CD4-positive, alpha-beta T cell treated with Interleukin-17A for 1 hour (primary cell): ENCODE measurements at places on chromosomes 12 and 14.

GRCh38 chr14:44785096-44785495, 176.7 kb downstream of the KLHL28 start:
- DNase-seq = no peak

DNA sequence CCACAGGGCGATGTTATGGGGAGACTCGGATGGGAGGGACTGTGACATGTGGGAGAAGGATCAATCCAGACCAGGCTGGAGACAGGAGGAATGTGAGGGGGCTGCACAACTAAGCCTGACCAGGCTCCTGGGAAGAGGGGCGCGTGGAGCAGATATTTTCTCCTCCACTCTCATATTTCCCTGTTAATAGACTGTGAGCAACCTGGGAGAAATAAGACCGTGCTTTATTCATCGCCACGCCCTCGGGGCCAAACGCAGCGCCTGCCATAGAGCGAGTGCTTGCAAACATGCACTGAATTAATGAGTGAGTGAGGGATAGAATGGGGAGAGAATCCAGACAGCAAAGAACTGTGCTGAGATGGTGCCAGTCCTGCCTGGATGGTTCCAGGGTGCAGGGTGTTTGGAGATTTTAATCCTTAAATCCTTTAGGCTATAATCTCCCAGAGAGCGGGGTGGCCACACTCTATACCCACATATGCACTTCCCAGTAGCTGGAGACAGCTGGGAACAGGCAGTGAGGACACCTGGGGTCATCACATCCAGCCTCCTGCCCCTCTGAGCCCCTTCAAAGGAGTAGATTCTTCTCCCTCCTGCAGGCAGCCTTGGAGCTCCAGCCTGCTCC, 13.6 kb upstream of the FAIM2 start:
- no peak for DNase-seq

- no peak for DNase-seq
These were observed 29.7 kb downstream of the CPNE8 start for GRCh38 chr12:38875586-38876228.

- no peak for DNase-seq
These were observed 227.5 kb upstream of the RMST start for GRCh38 chr12:97235102-97235501.

- no peak for DNase-seq
These were observed 24.7 kb upstream of the DNAAF2 start for GRCh38 chr14:49659526-49660455.

- DNase-seq = no peak
These were observed 39.0 kb downstream of the PLXNC1 start for GRCh38 chr12:94187361-94187760.

DNA sequence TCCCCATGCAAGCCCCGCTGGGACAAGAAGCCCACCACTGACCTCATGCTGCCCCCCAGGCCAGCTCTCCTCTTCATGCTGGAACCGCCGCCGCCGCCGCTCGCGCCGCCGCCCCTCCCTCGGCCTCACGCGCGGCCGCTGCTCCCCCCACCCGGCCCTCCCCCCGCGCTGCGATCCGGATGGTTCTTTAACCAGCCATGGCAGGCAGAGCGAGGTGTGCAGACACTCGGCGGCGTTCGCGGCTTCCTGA, at the start of gene DCAF5:
Gene DCAF5 (minus strand): TSS at position 218 of the 250 bp plus-strand sequence. CDS start 141 bp downstream, at position 77.
- DNase-seq = peak; percentile 95
